NCI-H1417 (cell line): ENCODE measurements at places on chromosomes 5 and 9.

DNA sequence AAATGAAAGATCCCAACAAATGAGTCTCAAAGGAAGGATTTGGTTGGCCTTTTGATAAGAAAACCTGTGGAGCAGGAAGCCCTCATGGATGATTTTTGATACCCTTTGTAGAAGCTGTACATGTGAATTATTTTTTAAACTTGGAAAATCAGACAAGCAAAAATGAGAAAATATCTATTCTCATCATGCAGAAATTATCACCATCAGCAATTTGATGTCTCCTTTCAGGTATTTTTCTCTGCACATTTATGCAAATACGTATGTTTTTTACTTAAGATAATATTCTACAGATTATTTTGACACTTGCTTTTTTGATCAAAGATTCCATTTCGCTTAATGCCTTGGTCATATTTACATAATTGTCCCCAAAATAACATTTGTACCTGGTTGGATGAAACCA is 7.2 kb downstream of the BTNL9 start:
- DNase-seq = no peak

DNA sequence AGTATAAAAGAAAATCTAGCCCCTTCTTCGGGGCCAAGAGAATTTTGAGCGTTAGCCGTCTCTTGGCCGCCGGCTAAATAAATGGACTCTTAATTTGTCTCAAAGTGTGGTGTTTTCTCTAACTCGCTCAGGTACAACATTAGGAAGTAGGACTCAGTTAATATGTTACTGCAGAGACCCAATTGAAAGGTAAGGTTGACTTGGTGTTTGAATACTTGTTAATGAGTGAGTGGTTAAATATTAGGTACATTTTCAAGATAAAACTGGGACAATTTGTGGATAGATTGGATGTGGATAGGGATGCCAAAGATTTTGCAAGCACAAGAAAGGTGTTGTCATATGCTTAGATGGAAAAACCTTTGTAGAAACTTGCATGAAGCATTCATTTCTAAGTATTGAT is 1177.3 kb upstream of the CDH18 start:
- DNase-seq = no peak

- no peak for DNase-seq
These were observed 218.8 kb upstream of the MSX2 start for GRCh38 chr5:174505621-174506020.

DNA sequence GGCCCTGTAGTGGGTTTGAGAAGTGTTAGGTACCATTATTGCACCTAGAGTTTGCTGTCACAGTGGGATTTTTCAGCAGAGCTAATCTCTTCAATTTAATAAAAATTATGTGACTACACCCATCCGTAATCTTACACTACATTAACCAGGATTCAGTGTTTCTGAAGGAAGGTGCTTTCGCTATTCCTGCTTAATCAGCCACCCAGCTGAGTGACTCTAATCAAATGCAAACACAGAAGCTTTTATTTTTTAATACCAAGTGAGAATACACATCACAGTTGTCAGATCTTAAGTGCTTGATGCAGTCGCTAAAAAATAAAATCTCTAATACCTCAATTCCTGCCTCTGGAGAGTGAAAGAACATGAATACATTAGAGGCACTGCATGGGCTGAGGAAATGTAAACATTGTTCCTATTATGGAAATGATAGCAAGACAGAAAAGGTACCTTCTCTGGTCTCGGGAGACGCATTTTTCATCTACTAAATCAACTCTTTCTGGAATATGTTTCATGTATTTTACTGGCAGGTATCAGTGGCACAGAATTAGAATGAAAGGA is 125.7 kb downstream of the SEMA6A start:
- peak; percentile 54 for DNase-seq

DNA sequence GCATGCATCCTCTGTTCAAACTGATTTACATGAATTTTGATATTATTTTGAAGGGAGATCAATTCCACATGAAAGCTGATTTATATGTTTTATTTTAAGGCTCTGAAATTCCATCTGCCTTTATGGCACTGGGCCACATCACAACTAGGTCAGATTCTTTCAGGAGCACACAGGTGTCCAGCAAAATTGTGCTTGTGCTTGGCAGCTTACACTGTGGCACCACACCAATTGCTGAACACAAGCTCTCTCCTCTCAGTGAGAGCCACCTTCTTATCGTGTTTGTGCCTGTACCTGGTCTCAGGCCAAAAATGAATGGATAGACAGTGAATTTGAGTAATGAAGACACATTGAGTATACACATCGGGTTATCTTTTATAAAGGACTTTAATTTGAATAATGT is 200.4 kb downstream of the CDH10 start:
- DNase-seq = no peak

DNA sequence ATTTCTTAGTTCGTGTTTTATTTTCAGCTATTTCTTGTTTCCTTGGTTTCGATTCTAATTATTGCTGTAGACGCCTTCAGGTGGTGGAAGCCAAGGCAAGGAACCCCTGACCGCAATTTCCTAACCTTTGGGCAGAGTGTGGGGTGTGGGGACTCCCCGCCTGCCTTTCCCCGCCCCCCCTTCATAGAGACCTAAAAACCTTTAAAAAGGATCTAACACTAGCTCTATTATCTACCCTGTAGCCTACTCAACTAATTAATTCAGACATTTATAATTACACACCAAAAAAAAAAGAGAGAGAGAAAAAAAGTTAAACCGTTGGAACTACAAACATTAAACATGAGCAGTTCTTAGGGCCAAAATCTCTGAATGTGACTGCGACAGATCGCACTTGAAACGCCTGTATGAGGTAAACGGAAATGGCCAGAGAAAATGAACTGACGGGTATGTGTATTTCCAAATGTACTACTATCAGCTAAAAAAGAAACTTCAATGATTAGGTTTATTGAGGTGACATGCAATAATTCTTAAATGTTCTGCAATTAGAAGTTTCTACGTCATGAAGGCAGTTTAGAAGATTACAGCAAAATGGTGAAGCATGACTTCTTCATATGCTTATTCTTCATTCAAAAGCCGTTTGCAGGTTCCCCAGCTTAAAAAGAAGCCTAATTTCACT is 19.0 kb upstream of the FER start:
- DNase-seq = no peak

DNA sequence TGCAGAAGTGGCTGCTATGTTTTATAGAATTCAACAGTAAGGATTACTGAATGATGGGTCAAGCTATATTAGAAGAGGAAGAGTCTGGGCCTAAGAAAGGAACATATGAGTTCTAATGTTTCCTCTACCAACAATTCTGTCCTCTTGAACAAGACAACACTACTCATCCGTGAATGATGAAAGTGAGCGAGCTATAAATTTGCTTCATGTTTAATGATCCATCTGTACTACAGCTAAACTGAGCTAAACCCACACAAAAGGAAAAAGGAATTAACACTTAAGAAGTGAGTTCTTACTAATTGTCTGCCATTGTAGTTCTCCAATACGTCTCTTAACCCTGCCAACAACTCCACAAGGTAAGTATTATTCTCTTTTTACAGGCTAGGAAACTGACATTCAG is 204.4 kb downstream of the GLIS3 start:
- DNase-seq = no peak

- DNase-seq = no peak
These were observed 156.1 kb downstream of the DENND1A start for GRCh38 chr9:123773783-123774182.

DNA sequence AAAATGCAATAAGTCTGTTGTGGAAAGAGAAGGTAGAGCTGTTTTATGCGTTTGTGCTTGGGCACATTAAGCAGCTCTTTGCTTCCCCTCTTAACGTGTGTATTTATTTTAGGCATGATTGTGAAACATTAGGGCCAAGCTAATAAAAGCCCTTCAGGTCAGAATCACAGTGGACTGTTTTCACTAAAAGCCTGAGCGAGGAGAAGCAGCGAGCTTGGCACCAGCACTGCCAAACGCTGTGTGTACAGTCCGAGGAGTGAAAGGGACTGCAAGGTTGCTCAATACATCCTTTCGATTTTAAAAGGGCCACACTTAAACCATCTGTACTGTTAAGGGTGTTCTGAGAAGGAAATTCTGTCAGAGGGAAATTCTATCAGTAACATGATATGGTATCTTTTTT is 107.2 kb upstream of the CKMT2 start:
- DNase-seq = no peak

GRCh38 chr9:113898596-113898995 is 22.5 kb downstream of the ZNF618 start:
- no peak for DNase-seq

- DNase-seq = no peak
These were observed 68.5 kb downstream of the GRIA1 start for GRCh38 chr5:153558957-153559356.

DNA sequence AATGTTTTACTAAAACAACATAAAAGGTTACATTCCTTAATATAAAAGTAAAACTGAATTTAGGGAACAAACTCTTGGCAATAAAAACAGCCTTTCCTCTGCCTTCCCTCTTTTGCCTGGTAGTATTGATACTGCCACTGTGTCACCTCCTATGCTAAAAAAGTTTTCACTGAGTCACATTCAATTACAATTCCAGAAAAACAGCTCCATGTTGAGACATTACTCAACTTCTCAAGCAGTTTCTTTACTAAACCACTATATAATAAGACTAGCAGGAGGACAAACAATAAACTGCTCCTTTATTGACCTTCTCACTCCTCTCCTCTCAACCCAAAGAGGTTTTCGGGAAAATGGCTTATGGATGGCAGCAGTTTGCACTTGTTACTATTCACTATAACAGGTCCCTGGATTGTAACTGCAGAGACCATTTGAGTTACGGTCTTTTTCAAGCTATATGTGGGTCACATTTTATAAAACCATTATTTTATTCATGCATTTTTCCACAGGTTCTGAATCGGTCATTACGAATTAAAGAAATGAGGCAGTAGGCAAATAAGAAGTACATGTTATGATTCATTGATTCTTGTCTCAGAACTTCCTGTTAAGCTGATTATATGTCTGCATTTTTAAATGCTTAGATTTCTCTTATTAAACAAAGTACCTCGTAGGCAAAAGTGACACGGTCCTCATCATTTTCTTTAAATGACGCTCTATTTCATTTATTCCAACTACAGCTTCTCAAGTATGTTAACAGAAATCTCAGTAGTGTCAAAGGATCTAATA is 2.1 kb downstream of the ZDHHC21 start:
- DNase-seq = peak; percentile 1

- no peak for DNase-seq
These were observed 478.3 kb upstream of the EDIL3 start for GRCh38 chr5:84863020-84863419.

GRCh38 chr9:16356196-16356765 is 514.2 kb downstream of the BNC2 start:
- DNase-seq = no peak

GRCh38 chr5:56148453-56148971 is 84.6 kb downstream of the ANKRD55 start:
- DNase-seq = peak; percentile 47

GRCh38 chr5:39076757-39077728 is 2.8 kb upstream of the RICTOR start:
- DNase-seq = no peak

GRCh38 chr9:78234810-78235209 is 1.1 kb upstream of the CEP78 start:
- DNase-seq = no peak

DNA sequence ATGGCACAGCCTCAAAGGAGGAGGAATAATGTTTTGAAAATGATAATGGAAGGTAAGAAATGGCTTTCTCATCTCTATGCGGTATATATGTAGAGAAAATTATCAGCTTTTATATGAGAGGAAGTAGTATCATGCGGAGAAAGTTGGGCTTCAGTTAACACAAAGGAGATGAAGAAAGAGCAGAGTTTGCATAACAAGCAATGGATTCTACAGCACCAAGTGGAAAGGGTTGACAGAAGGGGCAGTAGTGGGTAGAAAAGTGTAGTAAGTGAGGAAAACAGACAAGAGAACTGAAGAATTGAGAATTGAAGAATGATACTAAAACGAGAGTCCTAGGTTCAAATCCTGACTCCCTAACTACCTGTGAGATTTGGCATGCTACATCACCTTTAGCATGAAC is 51.0 kb downstream of the GNG10 start:
- DNase-seq = no peak

GRCh38 chr9:88462191-88462590 is 72.8 kb upstream of the NXNL2 start:
- DNase-seq = no peak

DNA sequence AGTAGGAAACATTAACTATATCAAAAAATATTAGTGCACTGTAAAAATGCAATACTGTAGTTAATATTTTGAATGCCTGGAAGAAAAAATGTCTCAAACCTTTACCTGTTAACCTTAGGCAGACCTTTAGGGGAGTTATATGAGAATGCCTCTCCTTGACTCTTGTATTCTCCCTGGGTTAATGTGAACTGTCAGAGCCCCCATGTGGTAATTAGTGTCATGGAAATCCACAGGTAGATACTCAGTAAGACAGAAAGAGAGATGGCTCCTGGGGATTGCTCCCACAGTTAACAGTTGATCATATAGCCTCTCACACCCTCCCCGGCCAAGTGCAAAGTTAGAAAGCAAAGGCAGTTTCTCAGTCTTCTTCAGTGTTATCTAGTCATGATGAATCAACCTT is 742.8 kb downstream of the NR2F1-AS1 start:
- DNase-seq = peak; percentile 1

DNA sequence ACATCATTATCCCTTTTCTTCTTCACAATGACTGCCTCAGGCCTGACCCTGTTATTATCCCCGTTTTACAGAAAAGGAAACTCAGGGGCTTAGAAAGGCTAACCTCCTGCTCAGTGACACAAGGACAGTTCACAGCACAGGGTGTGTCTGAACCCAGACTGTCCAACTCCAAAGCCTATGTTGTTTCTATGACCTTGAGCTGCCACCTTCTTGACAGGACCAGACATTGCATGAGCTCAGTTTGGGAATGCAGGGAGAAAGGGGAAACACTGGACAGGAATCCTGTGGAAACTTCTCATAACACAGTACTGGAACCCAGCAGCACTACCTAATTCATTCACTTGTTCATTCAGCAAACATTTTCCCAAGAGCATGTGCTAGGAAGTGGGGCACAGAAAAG is 472.8 kb downstream of the CDK5RAP2 start:
- DNase-seq = peak; percentile 45

DNA sequence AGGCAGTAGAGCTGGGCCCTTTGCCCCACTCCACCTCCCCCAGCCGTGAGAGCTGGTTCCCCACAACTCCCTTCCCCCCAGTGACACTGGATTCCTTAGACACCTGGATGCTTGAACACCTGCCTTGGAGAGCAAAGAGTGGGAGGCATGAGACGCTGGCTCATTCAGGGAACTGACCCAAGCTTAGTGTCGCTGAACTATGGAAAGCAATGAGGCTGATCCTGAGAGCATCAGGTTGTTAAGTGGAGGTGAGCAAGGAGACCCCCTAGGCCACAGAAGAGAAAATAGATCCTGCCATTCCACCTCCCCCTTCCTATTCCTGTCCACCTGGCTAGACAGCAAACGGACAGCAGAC is 2.0 kb downstream of the CCL19 start:
- peak; percentile 13 for DNase-seq
